ENCODE measurements at places on chromosomes 12 and 14.
A peak's percentile ranks its signal among the peaks of the same experiment; 100 is the strongest.

- no peak for DNase-seq
These were observed 2.9 kb downstream of the ULK1 start for GRCh38 chr12:131897276-131897675.

- peak; percentile 48 for DNase-seq
These were observed 499.7 kb downstream of the TMTC2 start for GRCh38 chr12:83186419-83186818.

GRCh38 chr12:115945491-115945885 is 332.0 kb downstream of the MED13L start:
- DNase-seq: no peak

DNA sequence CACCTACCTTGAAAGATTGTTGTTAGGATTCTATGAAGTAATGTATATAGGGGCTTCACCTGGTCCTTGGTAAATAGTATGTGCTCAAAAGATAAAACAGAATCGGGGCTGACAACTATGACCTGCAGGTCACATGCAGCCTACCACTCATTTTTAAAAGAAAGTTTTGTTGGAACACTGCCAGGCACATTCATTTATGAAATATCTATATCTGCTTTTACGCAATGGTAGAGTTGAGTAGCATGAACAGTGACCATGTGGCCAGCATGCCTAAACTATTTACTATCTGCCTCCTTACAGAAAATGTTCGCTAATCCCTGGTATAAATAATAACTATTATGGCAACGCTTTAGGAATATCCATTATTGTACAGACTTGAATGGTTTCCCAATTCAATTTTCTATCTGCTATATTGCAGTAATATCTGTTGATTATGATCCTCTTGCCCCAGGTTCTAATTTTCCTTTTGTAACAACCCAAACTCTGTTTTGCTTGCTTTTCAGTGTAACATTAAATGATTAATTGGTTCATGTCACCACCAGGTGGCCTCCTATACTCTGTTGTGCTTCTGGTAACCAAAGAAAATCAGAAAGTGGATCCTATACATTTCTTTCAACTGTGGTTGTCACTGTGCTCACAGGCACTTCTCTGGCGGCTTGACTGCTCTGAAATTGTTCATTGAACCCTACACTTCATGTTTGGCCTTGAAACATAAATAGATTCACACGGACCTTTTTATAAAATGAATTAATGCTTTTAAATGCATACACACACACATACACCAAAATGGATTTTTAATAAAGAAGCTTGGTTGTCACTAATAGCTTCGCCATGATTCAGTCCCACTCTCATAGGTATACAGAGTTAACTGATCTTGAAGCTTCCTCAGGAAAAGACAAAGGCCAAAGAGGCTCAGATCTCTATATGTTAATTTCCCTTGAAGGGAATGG is 227.7 kb upstream of the NPAS3 start:
- DNase-seq: peak; percentile 58

DNA sequence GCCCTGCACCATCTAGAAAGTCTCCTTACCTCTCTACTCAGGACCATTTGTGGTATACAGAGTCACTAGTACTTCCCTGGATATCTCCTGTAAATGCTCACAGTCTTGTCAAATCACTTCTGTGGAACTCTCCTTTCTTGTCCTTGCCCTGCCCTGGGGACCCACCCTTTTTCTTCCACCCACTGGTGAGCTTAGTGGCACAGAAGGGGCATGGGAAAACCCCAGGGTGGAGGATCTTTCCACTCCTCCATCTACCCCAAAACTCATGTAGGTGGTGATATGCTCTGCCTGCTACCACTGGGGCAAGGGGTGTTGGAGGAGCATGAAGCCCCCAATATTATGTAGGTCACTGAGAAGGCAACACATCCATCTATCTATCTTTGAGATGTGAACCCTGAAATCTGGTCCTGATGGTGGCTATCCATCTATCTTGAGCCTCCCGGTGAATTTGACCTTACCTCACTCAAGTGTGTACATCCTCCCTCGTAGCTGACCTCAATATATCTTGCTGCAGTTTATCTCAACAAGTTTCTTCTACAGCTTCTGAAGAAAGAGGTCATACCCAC is 943 bp downstream of the TESPA1 start:
- no peak for DNase-seq

DNA sequence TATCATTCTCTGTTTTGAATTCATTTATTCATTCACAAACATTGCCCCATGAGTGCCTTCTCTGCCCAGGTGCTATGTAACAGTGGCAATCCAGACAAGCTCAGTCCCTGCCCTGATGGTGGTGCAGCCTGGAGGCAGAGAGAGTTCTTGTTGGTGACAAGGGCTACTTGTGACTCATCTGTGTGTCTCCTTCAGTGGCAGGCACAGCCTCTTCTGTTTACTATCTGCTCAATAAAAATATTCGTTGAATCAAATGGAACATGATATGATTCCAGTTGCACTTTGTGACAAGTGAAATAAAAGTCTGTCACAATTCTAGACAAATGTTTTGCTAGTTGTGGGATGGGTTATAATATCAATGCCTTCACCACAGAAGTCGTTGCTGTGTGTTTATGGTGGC is 20.6 kb upstream of the CPM start:
- DNase-seq: no peak

DNA sequence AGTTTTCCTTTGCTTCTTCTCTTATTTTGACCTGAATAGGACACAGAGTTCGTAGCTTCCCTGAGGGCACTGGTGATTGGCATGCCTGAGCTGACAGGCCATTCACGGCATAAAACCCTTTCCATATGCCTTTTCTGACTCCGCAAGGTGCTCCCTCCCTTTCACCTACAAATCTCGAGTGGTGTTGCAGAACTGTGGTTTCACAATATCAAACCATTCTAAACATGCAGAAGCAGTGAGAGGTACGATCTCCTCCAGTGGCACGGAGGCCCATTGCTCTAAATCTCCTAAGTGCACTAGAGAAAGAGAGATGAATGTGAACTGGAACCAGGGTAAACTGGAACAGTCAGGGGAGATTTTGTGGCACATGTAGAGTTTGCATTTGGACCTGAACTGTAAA is 23.9 kb downstream of the CLSTN3 start:
- DNase-seq: no peak

- DNase-seq: no peak
These were observed 7.7 kb upstream of the INF2 start for GRCh38 chr14:104681689-104682074.

DNA sequence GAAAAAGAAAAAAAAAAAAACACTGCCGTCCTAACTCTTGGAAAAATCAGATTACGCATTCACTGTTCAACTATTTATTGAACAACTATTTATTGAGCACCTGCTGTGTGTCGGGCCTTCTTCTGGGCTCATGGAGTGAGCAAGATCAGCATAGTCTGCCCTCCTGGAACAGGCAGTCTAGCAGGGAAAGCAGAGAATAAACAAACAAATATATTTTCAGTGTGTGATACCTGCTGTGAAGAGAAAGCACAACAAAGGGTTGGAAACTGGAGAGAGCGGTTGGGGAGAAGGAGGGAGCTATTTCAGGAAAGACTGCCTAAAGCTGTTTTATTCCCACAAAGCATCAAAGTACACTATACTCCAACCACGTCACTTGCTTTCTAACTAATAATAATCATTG is 10.8 kb downstream of the PROX2 start:
- DNase-seq: no peak

DNA sequence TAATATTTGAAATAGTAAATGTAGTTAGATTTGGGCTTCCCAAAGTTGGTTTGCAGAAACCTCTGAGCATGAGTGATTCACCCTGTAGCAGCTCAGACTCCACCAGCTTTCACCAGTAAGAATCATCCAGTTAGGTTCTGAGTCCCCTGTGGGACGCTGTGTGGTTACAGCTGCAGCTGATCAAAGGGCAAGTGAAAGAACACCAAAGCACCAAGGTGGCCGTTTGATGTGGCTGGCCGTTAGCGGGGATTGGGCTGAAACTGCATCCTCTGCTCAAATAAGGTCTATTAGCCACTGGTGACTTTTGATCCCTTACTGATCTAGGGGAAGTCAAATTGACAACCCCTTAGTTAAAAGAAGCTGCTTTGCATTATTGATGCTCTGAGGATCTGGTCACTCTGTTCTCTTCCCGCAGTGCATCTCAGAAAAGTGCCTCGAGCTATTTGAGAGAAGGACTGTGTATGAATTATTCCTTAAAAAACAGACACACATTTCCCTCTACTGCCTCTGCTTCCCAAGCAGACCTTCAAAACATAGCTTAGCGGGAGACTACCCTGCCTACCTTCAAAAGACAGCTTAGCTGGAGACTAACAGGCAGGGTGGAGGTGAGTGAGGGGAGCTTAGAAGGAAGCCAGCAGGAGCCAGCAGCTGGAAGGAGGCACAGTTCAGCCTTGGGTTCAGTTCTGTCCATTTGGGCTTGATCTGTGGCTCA is 3.7 kb downstream of the ABHD12B start:
- DNase-seq: peak; percentile 58

DNA sequence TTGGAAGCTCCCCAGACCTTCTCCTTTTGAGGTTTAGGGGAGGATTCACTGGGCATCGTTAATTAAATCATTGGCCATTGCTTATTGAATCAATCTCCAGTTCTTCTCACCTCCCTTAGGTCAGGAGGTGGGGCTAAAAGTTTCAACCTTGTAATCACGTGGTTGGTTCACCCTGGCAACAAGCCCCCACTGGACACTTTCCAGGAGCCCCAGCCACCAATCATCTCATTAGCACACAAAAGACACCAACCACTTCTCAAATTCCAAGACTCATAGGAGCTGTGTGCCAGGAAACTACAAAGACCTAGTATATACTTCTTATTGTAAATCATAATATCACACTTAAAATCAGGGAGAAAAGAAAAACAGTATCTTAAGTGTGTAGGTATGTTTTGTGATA is 94.6 kb upstream of the PLEKHA5 start:
- no peak for DNase-seq

- DNase-seq: no peak
These were observed 19.5 kb downstream of the WSCD2 start for GRCh38 chr12:108148521-108149074.

DNA sequence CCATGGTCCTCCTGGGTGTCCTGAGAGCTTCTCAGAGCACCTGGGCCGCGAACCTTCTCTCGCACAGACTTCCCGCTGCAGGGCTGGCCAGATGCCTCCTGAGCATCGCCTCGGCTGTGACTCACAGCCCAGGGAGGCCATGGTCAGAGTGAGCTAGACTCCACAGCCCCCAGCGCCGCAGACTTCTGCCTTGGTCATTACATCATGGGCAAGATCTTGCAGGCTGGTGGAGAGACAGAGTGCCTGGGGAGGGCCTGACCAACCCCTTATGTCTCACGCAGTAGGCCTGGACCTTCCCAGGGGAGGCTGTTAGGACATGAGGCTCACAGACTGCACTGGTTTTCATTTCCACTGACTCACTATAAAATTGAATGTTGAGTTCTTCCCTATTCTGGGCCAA is 41.8 kb downstream of the SMOC1 start:
- DNase-seq: no peak

- no peak for DNase-seq
These were observed 6.5 kb downstream of the MBIP start for GRCh38 chr14:36313898-36314297.

GRCh38 chr12:83015390-83016217 is 328.9 kb downstream of the TMTC2 start:
- DNase-seq: no peak

- DNase-seq: no peak
These were observed 180.3 kb upstream of the RTL1 start for GRCh38 chr14:101083564-101084435.

DNA sequence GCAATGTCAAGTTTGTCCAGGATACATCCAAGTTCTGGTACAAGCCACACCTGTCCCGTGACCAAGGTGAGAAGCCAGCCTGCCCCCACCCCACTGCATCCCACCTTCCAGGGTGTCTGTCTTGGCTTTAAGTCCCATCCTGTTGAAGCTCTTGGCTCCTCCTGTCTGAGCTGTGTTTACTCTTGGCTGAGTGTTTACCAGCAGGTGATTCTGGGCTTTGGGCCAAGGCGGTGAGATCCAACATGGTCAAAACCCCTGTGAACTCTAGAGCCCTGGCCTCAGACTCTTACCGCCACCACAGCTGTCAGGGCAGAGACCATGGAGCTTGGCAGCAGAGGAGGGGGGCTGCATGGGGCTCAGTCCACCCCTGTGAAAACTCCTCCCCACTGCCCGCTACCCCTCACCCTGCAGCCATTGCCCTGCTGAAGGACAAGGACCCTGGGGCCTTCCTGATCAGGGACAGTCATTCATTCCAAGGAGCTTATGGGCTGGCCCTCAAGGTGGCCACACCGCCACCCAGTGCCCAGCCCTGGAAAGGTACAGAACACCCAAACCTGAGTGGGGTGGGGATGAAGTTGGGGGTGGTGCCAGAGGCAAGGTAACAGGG is 11.6 kb downstream of the TNS2 start:
- DNase-seq: no peak

DNA sequence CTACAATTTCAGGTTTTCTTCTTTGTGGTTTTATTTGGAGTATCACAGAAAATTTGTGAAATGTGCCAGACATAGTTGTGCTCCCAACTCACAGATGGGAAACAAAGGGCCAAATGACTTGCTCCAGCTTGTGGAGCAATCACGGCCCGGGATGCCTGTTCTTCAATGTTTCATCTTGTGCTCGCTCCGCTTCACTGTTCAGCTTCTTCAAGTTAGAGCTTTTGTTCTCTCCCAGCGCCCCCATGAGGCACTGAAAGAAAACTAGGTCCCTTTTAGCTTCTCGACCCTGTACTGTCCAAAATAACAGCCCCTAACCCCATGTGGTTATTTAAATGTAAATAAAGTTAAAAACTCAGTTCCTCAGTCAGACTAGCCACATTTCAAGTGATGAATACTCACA is 187.9 kb upstream of the STXBP6 start:
- DNase-seq: peak; percentile 8

- peak; percentile 46 for DNase-seq
These were observed 1.7 kb downstream of the ANGEL1 start for GRCh38 chr14:76810953-76811400.

- no peak for DNase-seq
These were observed 3.0 kb upstream of the METTL17 start for GRCh38 chr14:20986811-20987210.

- peak; percentile 86 for DNase-seq
These were observed 272.7 kb upstream of the DCN start for GRCh38 chr12:91455321-91455720.

- DNase-seq: peak; percentile 65
These were observed 1.1 kb downstream of the GALNT16 start for GRCh38 chr14:69260861-69261564.

GRCh38 chr14:38693423-38693822 is 409.6 kb downstream of the SEC23A start:
- no peak for DNase-seq

DNA sequence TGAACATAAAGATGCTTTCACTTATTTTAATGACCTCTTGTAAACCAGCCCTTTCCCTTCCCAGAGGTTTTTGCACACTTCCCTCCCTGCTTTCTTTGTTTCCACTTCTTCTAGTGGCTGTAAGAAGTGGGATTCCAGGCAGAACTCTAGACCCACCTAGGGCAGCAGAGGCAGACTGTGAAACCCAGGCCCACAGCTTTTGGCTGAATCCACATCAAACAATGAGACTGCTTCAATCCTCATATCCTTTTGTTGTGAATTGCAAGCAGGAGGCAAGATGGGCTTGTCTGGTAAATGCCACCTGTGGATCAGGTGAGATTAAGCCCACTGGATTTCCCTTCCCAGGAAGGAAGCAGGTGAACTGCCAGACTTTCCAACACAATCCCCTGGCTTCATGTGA is 12.8 kb downstream of the CCDC177 start:
- no peak for DNase-seq

All from retina (tissue), 1 donor.